ENCODE measurements at places on chromosomes 2 and 18. TPM values are rescaled to one million over a fixed set of nuclear protein-coding genes. Genes with fewer than 3 reads are reported as not detected.

DNA sequence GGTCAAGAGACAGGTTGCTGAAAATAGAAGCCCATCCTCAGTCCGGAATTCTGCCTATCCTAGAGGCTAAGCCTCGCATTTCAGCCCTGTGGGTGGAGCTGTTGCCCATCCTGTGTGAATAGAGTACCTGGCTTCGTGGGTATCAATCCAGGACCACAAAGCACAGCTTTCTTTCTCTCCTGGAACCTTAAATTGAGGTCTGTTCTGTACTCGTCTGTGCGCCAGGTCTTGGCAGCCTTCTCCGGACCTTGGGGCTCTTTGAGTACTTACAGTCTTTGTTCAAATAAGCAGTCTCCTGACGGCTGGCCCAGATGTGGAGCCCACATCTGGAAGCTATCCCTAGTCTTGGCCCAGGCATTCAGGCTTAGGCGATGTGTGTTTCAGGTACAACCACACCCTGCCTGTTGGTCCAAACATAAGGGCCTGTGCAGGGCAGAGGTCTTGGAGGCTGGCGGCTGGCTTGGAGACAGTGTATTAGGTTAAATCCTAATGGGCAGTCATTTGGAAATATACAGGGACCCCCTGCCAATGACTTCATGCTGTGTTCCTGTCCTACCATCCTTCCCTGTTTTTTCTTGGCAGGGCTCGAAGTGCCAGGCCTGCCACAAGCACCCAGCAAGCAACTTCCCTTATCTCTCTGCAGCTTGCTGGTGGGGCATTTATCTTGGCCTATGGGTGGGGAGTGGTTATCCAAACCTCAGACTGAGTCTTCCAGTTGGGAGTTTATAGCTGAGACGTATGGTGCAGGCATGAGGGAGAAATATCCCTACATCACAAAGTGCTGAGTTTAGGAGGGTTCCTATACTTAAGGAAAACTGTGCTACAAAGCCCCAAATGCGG is 294.1 kb downstream of the BCL2 start:
- H3K27ac ChIP-seq: no peak overlapping the region
- H3K4me1 ChIP-seq: no peaks in the 10 kb centered on the region
- H3K27me3 ChIP-seq: no peaks in the 10 kb centered on the region
- H3K4me3 ChIP-seq: no peak overlapping the region

GRCh38 chr2:68279691-68280090 is 27.4 kb upstream of the PPP3R1 start:
- no peaks in the 10 kb centered on the region for H3K36me3 ChIP-seq
- no peak overlapping the region for H3K4me3 ChIP-seq
- peaks cover 11% of the 10 kb centered on the region for H3K4me1 ChIP-seq
- no peak for DNase-seq
- no peaks in the 10 kb centered on the region for H3K27me3 ChIP-seq
- H3K27ac ChIP-seq: no peak overlapping the region

- H3K4me3 ChIP-seq: peak overlapping the region; percentile 37
- no peaks in the 10 kb centered on the region for H3K27me3 ChIP-seq
- peaks cover 6% of the 10 kb centered on the region for H3K4me1 ChIP-seq
- H3K27ac ChIP-seq: peak overlapping the region; percentile 43
- DNase-seq: no peak
Measured at GRCh38 chr18:10033016-10033399, 119.2 kb downstream of the VAPA start.

DNA sequence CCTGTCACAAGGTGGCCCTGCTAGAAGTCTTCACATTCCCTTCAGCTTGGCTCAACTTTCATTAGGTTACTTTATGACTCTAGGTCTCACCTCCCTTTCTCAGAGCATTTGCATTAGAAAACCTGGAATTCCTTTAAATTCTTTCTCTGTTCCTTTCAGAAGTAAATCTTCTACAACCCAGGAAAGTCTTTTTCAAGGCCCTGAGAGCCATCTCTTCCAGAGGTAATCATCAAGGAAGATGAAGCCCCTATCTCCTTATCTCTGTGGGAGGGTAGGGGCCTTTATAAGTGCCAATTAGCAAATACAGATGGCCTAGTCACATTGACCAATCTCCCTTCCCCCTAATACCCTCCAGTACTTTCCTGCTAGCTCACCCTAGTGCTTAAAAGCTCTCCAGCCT is 848.0 kb upstream of the FAM98A start:
- H3K27me3 ChIP-seq: no peaks in the 10 kb centered on the region
- no peaks in the 10 kb centered on the region for H3K36me3 ChIP-seq
- H3K4me1 ChIP-seq: no peaks in the 10 kb centered on the region
- H3K4me3 ChIP-seq: no peak overlapping the region
- H3K27ac ChIP-seq: no peak overlapping the region

GRCh38 chr2:161312996-161313395 is 4.8 kb downstream of the PSMD14 start:
- no peak overlapping the region for H3K27ac ChIP-seq
- no peak for DNase-seq
- no peaks in the 10 kb centered on the region for H3K27me3 ChIP-seq
- H3K36me3 ChIP-seq: no peaks in the 10 kb centered on the region

DNA sequence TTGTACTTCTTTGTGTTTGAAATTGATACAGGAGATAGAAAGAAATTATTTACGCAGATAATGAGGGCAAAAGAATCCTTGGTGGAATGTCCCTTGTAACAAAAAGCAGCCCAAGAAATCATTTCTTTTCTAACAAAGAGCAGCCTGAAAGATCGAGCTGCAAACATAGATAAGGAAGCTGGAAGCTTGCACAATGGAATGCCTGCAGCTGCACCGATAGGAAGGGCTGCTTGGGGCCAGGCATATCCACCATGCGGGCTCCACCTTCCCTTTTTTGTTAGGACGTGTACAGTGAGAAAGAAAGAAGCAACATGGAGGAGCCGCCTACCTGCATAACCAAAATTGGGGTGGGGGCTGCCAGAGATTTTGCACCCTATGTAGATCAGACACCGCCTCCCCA is 568.7 kb downstream of the METTL4 start:
- no peaks in the 10 kb centered on the region for H3K4me1 ChIP-seq
- DNase-seq: no peak
- no peak overlapping the region for H3K4me3 ChIP-seq
- no peaks in the 10 kb centered on the region for H3K36me3 ChIP-seq

TMEM163 gene
- 0.39 TPM for total RNA-seq

GPR17 gene
- total RNA-seq: 0.59 TPM

GREB1 gene
- 7.7 TPM for total RNA-seq
